ENCODE measurements at places on chromosomes 13 and 19.

DNA sequence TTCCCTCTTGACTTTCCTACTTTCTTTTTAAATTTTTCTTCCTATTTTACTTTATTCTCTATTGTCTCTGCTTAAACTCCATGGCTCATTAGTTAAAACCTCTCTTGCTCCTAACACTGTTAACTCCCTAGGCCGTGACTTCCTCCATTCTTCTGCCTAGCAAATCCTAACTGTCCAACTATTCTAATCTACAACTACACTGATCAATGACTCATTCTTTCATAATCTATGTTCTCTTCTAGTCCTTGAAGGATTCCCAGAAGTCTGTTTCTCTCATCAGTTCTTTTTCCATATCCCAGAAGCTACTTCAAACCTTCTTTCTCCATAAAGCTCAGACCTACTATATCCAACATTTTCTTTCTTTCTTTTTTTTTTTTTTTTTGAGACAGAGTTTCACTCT lies 66.9 kb downstream of the MICU2 start:
- no peak for DNase-seq

DNA sequence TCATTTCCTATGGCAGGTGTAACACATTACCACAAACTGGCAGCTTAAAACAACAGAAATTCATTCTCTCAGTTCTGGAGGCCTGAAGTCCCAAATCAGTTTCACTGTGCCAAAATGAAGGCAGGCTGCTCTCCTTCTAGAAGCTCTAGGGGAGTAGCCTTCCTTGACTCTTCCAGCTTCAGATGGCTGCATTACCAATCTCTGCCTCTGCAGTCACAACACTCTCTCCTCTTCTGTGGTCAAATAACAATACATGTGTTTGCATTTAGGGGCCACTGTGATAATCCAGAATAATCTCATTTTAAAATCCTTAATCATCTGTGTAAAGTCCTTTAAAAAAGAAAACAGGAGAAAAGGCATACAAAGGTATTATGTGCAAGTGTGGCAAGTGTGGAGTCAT lies 7.8 kb downstream of the DIAPH3 start:
- no peak for DNase-seq

DNA sequence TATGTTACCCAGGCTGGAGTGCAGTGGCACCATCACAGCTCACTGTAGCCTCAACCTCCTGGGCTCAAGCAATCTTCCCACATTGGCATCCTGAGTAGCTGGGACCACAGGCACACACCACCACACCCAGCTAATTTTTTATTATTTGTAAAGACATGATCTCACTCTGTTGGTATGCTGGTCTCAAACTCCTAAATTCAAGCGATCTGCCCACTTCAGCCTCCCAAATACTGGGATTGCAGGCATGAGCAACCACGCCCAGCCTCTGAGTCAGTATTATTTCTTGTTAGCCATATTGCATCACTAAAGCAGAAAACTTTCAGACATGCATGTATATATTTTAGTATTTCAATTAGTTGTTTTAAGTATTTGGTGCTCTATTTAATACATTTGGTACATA lies 376.4 kb downstream of the GPC6 start:
- no peak for DNase-seq

DNA sequence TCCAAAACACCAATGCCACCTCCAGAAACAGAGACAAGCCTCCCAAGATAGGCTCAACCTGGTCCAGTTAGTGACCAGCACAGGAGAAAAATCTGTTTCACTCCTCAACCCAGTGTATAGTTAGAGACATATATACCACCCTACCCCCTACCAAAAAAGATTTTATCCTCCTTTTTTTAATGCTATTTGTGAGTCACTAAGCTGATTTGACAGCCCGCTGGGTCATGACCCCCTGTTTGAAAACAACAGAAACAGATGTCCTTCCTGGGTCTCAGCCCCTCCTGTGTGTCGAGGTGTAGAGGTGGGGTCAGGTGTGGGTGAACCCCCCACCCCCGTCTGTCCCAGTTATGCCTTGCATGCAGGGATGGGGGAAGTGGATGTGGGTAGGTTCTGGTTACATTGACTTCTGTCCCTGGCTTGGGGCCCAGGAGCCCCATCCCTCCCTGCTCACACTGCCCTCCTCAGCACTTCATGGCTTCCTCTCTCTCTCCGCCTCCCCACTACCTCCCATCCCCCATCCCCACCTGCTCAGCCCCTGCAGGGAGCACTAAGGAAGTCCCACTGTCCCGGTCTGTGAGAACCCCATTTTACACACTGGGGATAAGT lies 14.0 kb upstream of the TOMM40 start:
- no peak for DNase-seq

- no peak for DNase-seq
These were observed 524.6 kb downstream of the EFNB2 start for GRCh38 chr13:106010836-106011235.

- no peak for DNase-seq
These were observed 985 bp upstream of the KCNK6 start for GRCh38 chr19:38318660-38319059.

DNA sequence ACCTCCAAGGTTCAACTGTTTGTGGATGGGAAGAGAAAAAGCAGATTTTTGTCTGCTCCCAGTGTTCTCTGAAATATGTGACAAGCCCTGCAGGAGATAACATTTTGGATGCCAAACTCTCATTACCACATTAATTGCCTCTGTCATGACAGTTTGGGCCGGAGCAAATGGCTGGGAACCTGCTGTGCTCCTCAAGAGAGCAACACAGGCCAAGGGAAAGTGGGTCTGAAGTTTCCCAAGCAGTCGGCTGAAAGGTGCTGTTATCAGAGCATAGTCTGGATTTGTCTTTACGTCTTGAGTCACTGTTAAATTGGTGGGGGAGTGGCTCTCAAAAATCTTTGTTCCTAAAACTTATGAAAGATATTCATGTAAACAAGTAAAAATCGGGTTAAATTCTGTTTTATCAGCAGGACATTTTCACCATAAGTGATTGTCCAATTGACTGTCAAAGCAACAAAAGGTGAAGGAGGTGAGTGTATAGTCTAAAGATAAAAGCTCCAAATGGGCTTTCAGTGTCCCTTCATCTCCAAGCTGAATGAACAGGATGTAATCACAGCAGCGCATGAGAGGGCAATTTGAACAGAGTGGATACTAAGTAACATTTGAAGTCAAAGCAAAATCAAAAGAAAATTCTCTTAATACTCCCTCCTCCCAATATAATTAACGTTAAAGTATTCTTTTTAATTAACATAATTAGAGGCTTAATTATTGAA lies 844.8 kb downstream of the PCDH17 start:
- peak; percentile 56 for DNase-seq

DNA sequence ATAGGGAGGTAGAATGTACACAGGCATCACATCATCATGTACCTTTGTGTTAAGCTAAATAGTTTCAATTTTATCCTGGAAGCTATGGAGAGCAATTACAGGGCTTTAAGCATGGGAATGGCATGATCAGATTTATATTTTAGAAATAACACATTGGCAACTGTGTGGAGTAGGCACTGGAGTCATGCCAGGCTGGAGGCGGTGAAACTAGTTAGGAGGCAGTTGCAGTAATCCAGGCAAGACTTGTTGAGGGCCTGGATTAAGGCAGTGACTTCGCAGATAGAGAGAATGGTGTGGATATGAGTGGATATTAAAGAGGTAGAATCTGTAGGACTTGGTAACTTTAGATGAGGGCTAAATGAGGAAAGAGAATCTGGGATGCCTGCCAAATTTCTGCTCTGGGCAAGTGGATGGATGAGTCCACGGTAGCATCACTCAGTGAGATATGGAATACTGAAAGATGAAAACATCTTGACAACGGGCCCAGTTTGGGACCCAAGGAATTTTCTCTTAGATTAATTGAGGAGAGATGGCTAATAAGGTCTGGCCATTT lies 506.2 kb downstream of the FGF9 start:
- DNase-seq = no peak

DNA sequence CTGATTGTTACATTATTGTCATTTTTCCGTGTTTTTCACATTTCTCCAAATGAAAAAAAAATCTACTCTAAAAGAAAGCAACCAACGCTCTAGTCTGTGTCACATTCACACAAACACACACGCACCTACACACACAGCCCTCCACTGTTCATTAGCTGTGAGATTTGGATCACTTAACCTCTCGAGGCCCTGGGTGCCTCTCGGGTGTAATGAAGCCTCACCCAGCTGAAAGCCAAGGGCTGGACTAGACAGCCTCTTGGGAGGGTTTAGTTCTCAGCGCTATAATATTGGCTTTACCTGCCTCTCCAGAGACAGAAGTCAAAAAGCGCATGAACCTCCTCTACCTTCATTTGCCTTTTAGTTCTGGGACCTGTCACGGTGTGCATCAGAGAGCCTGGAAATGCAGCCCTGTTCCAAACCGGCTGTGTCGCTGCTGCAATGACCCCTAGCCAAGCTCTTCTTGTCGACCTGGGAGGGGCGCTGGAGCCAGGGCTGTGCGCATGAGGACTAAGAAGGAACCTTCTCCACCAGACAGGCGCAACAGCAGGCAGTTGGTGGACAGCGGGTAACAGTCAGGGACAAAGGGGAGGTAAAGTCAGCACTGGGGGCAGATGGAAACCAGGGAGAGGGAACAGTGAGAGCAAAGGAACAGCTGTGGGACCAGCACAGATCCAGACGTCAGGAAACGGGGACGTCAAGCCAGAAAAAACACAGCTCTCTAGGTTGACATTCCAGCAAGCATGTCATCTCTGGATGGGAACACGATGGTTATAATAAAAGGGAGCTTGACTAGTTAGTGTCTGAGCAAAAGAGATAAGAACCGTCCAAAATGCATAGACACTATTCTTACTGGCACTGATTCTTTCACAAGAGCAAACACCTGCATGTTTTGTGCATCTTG lies 375.9 kb downstream of the EFNB2 start:
- DNase-seq = no peak

- DNase-seq = no peak
These were observed 107.4 kb upstream of the CSNK1A1L start for GRCh38 chr13:37212826-37213225.

DNA sequence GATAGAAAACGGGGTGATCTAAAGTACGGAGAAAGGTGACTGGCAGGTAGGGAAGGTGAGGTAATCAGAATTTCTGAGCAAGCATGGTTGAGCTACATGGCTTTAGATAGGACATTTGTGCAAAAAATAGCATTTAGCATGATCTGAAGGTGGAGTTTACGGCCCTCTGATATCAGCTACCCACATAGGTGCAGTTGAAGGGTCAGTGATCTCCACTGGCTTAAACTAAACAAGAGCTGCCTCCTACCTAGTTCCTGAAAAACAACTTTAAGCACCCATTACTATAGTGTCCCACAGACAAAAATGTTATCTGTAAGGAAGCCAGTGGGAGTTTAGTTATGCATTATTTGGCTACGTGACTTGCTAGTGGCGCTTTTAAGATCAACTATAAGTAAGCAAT lies 1.2 kb upstream of the CASP14 start:
- no peak for DNase-seq

DNA sequence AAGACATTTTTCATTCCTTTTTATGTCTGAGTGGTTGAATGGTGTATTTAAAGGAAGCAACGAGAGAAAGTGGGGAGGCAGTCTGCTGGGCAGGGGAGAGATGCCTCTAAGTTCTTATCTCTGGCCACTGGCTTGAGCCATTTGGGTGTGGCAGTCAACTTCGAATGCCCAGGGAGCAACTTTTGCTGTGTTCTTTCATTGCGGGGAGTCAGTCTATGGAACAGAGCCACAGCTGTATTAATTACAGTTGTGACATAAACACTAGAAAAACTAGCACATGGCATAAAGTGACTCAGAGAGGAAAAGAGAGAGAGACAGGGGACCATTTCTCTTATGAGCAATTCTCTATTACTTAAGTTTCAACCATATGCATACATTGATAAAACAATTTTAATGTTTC lies 40.4 kb upstream of the PDCD5 start:
- DNase-seq = no peak

GRCh38 chr19:31013384-31014020 lies 335.7 kb downstream of the TSHZ3 start:
- DNase-seq = no peak

DNA sequence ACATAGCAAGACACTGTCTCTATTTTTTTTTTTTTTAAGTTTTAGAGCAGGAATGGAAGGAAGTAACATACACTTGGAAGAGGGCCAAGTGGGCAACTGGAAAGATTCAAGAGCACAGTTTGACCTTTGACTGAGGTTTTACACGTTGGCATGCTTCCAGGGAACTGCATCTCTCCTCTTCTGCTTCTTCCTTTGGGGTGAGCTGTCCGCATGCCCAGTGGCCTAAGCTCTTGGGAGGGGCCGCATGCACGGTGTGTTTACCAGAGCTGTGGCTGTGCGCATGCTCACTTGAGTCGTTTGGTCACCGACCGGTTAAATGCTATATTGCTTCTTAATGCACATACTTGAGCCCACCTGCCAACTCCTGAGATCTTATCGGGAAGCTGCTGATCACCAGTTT lies 727.7 kb downstream of the UQCRFS1 start:
- no peak for DNase-seq

- no peak for DNase-seq
These were observed 413.7 kb downstream of the FGF14 start for GRCh38 chr13:101988140-101988539.

- DNase-seq = no peak
These were observed 1.7 kb downstream of the CD320 start for GRCh38 chr19:8306235-8307054.

DNA sequence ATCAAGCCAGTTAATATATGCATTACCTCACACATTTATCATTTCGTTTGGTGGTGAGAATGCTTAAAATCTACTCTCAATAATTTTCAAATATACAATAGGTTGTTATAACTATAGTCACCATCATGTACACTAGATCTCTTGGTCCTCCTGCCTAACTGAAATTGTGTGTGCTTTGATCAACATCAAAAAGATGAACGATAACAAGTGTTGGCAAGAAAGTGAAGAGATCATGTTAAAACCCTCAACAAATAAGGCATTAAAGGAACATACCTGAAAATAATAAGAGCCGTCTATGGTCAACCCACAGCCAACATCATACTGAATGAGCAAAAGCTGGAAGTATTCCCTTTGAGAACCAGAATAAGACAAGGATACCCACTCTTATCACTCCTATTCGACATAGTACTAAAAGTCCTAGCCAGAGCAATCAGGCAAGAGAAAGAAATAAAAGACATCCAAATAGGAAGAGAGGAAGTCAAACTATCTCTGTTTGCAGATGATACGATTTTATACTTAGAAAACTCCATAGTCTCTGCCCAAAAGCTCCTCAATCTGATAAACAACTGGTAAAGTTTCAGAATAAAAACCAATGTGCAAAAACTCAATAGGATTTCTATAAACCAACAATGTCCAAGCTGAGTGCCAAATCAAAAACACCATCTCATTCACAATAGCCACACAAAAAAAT lies 27.9 kb upstream of the OR10H1 start:
- DNase-seq = no peak

Measured in NCI-H1105 (cell line).